ENCODE measurements at places on chromosomes 5 and 9.
A peak's percentile ranks its signal among the peaks of the same experiment; 100 is the strongest.

DNA sequence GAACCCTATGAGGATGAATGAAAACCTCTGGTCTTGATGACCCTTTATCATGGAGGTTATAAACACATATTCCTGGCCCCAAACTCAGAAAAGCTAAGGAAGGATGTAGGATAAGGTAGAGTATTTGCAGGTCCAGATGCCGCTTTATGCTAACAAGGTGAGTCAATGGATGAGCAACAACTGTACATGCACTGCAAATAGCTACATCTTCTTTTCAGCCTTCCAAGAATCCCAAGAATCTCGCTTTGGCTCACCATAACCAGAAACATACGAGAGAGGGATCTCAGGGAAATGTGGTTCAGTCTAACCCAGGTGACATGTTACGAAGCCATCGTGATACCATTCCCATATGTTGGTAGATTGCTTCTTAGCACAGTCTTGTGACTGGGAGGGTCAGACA is 152.3 kb upstream of the ANKH start:
- DNase-seq, result no peak

GRCh38 chr9:135076143-135076875 is 11.2 kb upstream of the OLFM1 start:
- DNase-seq, result no peak

DNA sequence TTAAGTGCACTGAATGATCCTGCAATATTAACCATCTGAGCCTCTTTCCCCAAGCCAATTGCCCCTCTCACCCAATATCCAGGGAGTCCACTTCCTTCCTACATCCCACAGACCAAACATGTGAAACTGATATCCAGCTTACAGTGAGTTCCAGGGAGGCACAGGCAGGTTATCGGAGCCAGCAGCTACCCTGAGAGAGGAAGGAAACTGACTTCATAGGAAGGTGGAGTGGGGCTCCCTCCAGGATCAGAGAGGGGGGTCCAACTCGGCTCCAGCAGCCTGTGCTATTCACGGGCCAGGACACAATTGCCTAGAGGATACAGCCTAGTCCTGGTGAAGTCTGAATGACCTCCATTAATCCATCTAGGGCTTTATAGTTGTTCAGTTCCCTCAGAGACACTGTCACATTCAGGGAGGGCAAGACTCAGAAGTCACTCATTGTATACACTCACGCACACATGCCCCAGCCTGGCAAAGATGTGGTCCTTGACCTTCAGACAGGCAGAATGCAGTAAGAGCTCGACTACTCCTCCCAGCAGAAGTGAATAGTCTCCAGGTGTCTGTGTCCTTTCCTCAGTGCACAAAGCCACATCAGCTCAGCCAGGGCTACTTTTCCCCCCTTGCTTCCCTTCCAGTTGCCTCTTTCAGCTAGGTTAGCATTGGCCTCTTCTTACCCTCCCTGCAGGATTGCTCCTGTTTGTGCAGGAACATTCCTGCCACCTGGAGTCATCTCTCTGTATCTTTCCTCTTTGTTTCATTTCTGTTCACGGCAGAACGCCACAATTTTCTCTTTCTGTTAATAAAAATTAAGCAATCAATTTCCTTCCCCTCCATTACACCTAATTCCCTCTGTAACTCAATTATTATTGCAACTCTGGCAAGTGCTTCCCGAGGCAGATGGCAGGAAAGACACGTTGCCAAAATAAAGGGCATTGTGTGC is 501.7 kb downstream of the ARHGEF28 start:
- no peak for DNase-seq

GRCh38 chr5:3129252-3129651 is 377.8 kb upstream of the IRX2 start:
- no peak for DNase-seq

DNA sequence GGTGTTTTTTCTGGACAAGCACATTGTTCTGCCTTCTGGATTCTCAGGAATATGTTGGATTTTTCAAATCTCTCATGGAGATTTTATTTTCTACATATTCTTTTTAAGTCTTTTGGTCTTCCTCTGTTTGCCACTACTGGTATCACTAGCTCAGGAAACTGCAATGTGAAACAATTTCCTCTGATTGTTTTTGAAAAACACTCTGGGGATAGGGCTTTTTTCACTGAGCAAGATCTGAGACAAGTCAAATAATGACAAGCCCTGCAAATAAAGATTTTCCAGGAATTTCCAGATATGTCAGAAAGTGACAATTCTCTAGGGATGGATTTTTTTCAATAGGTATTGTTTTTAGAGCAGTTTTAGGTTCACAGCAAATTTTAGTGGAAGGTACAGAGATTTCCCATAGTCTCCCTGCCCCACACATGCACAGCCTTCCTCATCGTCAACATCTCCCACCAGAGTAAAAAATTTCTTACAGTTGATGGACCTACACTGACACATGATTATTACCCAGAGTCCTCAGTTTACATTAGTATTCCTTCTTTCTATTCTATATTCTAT is 86.9 kb upstream of the TMEM161B start:
- DNase-seq, result no peak

GRCh38 chr5:91139572-91140200 is 243.4 kb downstream of the ARRDC3 start:
- DNase-seq, result no peak

- no peak for DNase-seq
Measured at GRCh38 chr5:59158165-59158564, 575.3 kb downstream of the RAB3C start.

- DNase-seq, result no peak
Measured at GRCh38 chr9:115301581-115301980, 183.6 kb upstream of the TNC start.

DNA sequence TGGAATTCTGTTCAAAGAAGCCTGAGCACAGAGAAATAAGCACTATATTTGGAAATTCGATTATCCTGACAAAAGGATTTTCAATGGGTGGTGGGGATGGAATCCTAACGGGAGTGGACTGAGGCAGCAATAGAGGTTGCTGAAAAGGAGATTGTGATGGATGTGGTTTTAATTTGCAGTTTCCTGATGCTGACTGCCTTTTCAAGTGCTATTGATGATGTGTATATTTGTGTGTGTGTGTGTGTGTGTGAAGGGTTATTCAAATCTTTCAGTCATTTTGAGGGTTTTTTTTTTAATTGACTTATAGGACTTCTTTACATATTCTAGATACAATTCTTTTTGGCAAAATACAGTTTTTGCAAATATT is 614.5 kb downstream of the HINT1 start:
- DNase-seq, result no peak

DNA sequence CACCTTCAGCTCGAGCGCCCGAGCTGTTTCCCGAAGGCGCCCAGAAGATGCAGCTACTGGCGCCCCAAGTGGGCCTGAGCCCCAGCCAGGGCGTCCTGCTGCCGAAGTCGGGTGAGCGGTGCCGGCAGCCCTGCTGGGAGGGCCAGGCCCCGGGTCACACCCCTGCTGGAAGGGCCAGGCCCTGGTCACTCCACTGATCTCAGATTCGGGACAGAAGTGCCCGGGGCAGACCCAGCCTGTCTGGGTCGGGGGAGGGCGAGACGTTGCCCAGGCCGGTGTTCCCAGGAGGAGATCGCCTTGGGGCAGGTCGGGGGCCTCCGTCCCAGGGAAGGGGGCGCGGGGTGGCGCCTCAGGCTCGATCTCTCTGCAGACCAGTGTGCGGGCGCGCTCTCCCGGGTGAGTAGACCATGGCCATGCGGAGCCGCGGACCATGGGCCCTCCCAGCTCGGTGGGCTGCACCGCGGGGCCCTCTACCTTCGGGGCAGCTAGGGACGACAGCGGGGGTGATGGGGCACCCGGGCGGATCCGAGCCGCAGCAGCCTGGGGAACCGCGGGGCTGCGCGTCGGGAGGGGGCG is 2.3 kb downstream of the LCNL1 start:
- DNase-seq, result no peak

DNA sequence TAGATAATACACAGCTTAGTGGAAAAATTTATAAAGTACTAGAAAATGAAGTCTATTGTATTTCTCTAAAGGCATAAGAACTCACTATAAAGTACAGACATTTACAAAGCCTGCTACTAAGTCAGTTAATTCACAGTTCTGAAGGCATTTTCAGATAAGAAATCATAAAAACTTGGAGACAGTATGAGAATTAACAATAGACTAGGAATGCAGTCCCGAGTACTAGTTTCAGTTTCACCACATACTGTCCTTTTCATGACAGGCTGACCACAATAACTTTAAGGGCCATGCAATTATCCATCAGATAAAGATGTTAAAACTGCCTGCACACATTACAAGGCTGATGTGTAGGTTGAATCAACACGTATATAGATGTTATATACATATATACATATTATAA is 362.6 kb upstream of the SMC2 start:
- DNase-seq, result no peak

DNA sequence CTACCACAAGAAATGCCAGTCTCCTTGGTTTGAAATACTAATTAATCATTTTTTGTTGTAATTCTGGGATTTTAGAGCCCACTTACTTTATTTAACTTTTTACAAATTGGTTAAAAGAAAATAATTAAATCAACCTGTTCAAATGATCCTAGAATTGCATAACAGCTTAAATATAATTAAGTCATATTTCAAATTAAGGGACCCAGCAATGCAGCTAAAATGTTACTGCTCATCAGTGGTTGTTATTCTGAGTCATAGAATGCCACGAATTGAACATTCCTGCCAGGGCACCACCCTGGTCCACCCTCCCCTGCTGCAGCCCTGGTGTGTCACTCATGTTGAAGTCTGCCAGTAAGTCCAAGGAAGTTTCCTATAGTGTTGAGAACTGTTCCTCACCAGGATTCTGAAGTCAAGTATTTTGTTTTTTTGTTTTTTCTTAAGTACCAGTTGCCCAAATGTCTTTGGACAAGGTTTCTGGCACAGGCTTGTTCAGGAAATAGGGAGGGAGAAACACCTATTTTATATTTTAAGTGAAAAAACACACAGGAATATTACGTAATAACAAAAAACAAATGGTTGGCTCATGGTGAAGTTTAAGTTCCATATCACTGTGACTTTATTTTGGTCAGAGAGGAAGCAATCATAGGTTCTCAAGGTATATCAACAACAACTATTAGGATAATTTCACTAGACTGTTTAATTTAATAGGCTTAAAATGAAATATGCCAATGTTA is 4.3 kb upstream of the ITGA1 start:
- no peak for DNase-seq

DNA sequence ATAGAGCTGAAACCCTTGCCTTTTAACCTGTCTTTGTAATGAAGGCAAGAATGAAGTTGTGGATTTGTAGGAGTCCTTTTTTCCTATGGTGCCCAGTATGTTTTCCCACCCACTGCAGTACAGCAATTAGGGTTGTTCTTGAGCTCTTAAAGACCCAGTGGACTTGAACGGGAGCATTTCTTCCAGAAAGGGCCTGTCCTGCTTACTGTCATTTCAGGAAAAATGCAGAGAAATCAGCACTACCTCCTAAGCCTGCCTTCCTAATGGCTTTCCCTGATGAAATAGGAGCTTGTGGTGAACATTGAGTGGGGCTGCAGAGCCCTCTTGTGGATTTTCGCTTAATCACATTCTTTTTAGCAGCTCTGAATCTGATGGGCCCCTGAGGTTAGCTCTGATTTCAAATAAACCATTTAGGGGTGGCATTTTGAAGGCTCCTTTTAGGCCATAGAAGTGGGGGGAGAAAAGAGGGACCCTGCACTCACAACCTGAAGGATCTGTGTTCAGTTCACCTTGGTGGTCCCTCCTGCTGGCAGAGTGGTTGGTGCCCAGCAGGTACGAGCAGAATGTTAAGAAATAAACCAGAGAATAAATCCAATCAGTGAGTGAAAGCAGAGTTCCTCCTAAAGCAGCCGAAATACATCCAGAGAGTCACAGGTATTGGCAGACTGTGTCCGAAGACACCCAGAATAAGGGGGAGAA is 188.0 kb upstream of the KLF9 start:
- peak; percentile 65 for DNase-seq

- no peak for DNase-seq
Measured at GRCh38 chr9:8717146-8717545, 917.6 kb upstream of the DMAC1 start.

- no peak for DNase-seq
Measured at GRCh38 chr5:136141561-136141960, 8.9 kb downstream of the SMAD5 start.

- no peak for DNase-seq
Measured at GRCh38 chr9:124409410-124409809, 5.8 kb downstream of the PSMB7 start.

DNA sequence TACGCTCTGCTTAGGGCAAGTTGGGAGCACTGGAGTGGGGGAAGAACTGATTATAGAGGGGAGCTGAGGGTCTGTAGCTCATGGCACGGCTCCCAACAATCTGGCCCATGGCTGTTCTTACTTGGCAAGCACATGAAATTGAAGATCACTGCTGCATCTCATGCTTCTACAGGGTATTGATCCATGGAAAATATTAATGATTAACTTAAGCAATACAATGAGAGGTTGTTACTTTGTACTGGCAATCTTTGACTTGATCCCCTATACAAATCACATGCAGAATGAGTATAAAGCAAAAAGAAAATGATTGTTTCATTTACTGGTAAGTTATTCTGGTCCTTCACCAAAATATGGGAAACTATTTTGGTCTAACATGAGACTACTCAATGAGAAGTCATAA is 481.1 kb downstream of the PDE4D start:
- DNase-seq, result no peak

DNA sequence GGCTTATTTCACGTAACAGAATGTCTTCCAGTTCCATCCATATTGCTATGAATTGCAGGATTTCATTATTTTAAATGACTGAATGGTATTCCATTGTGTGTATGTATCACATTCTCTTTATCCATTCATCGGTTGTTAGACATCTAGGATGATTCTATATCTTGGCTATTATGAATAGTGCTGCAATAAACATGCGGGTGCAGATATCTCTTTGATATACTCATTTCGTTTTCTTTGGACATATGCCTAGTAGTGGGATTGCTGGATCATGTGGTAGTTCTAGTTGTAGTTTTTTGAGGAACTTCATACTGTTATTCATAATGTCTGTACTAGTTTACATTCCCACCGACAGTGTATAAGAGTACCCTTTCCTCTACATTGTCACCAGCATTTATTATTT is 460.5 kb downstream of the MAN2A1 start:
- no peak for DNase-seq

DNA sequence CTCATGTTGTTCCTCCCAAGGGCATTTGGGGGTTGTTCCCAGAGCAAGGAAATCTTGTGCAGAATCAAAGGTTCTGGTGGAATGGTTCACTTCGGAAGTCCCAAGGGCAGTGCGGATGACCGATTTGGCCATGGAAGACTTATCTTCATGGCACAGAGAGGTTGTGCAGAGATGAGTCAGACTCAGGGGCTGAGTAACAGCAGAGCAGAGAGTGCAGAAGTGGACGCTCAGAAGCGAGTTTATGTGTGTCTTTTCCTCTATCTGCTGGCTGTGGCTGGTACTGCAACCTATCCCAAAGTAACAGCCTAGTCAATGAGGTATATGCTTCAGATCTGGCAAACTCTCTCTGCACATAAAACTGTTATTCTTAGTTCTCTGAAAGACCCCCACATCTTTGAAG is 118.1 kb downstream of the DPYSL3 start:
- DNase-seq, result peak; percentile 64

DNA sequence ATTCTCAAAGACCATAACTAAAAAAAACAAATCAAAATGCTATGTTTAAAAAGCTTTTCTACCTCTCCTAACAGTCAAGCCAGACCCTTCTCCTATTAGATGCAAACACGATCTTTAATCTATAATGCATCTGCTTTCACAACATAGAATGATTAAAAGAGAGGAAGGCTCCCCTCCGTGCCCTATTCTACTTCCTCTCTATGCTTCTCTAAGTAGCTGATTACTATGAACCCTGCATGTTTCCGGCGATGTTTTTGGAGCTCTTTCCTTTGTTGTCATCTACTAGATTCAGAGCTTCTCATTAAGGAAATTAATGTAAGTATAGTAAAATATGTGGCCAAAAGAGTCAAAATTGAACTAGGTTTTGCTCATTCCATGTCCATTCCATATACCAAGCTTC is 29.2 kb upstream of the CEP120 start:
- no peak for DNase-seq
